Neural crest cell (in vitro differentiated cells): ENCODE measurements at places on chromosomes 1 and 21. TPM values are rescaled to one million over a fixed set of nuclear protein-coding genes. Genes with fewer than 3 reads are reported as not detected.

The IL19 gene
- total RNA-seq: not detected in 2 replicates

The MCOLN2 gene
- total RNA-seq: 0.52 and 1.0 TPM in 2 replicates

The TLR5 gene
- 0.30 and 0.68 TPM in 2 replicates for total RNA-seq

The SPOCD1 gene
- 0.56 and 0.61 TPM in 2 replicates for total RNA-seq

The CTH gene
- 11.3 and 12.4 TPM in 2 replicates for total RNA-seq

The ZSCAN20 gene
- 6.9 and 7.0 TPM in 2 replicates for total RNA-seq

The HTR6 gene
- not detected in 2 replicates for total RNA-seq

DNA sequence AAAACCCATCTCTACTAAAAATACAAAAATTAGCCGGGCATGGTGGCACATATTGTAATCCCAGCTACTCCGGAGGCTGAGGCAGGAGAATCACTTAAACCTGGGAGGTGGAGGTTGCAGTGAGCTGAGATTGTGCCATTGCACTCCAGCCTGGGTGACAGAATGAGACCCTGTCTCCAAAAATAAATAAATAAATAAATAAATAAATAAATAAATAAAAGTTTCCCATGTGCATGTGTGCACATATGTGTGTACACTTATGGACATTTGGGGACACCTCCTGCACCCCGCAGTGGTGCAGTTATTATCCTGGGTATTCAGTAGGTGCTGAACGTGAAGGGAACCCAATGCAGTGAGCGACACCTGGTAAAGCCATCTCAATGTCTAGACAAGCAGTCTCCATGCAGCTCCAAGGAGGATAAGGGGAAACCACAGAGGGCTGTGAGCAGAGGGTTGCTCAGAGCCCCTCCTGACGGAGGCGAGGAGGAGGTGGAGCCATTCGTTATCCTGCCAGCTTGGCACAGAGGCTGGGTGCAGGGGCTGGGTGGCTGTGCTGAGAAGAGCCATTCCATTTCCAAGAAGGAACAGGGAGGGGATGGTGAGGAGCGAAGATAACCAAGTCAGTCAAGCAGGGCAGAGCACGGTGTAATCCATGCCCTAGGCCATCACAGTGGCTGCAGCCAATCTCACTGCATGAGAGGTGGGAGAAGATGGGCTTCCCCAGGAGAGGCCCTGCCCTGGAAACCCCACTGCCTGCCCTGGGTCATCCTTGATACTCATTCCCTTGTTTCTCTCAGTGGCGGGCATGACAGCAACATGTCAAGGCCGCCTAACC is 25.6 kb downstream of the UBIAD1 start:
- H3K4me1 ChIP-seq: peaks cover 23% of the 10 kb centered on the region
- peak overlapping the region; percentile 72 for H3K27ac ChIP-seq
- peaks cover 6% of the 10 kb centered on the region for H3K36me3 ChIP-seq
- no peak overlapping the region for H3K4me3 ChIP-seq
- DNase-seq: no peak

DNA sequence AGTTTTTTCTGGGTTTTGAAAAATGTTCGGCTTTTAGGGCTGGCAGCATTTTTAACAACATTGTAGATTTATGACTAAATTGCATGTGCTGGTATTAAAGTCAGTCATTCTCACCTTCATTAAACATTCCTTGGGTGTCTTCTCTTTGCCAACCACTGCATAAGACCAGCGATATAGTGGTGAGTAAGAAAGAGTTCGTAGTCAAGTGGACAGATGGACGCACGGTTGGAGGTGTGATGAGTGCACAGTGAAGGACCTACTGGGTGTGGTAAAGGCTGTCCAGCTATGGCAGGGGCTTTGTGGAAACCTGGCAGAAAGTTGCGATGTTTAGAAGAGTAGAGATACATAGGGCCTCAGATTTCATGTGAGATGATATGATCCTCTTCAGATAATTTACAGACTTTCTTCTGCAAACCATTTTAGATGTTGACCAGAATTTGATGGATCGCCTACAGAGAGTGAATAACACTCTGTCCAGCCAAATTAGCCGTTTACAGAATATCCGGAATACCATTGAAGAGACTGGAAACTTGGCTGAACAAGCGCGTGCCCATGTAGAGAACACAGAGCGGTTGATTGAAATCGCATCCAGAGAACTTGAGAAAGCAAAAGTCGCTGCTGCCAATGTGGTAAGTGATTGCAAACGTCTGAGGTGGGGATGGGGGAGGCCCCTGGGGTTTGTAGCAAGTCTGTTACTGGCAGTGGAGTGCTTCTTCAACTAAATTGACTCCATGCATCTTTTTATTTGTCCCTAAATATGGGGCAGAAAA is 56.0 kb upstream of the LAMC2 start:
- no peak overlapping the region for H3K27ac ChIP-seq
- no peaks in the 10 kb centered on the region for H3K27me3 ChIP-seq
- H3K36me3 ChIP-seq: peaks cover 13% of the 10 kb centered on the region
- DNase-seq: no peak
- H3K4me1 ChIP-seq: no peaks in the 10 kb centered on the region

GRCh38 chr1:19081218-19081893 is 124.9 kb upstream of the IFFO2 start:
- no peaks in the 10 kb centered on the region for H3K27me3 ChIP-seq
- H3K4me3 ChIP-seq: no peak overlapping the region
- H3K27ac ChIP-seq: peak overlapping the region; percentile 52
- no peak for DNase-seq
- peaks cover 13% of the 10 kb centered on the region for H3K36me3 ChIP-seq
- H3K4me1 ChIP-seq: no peaks in the 10 kb centered on the region

GRCh38 chr1:171904778-171905450 is 63.6 kb downstream of the DNM3 start:
- no peaks in the 10 kb centered on the region for H3K27me3 ChIP-seq
- no peak overlapping the region for H3K27ac ChIP-seq
- no peak for DNase-seq
- H3K4me3 ChIP-seq: no peak overlapping the region

GRCh38 chr1:82044111-82044510 is 243.4 kb downstream of the ADGRL2 start:
- H3K27ac ChIP-seq: no peak overlapping the region
- H3K36me3 ChIP-seq: no peaks in the 10 kb centered on the region
- no peaks in the 10 kb centered on the region for H3K27me3 ChIP-seq

DNA sequence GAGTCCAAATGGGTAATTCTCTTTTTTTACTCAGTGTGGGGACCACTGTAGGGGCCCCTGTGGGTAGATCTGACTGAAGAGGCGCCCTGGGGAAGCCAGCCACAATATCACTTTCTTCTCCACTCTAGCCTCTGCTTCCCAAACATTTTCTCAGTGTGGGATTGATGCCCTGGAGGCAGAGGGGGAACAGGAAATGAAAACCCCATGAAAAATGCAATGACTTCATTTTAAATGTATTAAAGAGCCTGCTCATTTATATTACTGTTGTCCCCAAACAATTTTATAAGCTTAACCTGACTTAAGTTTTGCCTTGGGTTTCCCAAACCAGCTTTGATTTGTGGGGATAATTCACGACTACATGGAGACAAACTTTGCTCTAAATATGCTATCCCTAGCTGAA is 181.9 kb downstream of the C1orf94 start:
- peaks cover 5% of the 10 kb centered on the region for H3K4me1 ChIP-seq
- no peak for DNase-seq
- no peak overlapping the region for H3K27ac ChIP-seq
- H3K4me3 ChIP-seq: no peak overlapping the region
- no peaks in the 10 kb centered on the region for H3K36me3 ChIP-seq

DNA sequence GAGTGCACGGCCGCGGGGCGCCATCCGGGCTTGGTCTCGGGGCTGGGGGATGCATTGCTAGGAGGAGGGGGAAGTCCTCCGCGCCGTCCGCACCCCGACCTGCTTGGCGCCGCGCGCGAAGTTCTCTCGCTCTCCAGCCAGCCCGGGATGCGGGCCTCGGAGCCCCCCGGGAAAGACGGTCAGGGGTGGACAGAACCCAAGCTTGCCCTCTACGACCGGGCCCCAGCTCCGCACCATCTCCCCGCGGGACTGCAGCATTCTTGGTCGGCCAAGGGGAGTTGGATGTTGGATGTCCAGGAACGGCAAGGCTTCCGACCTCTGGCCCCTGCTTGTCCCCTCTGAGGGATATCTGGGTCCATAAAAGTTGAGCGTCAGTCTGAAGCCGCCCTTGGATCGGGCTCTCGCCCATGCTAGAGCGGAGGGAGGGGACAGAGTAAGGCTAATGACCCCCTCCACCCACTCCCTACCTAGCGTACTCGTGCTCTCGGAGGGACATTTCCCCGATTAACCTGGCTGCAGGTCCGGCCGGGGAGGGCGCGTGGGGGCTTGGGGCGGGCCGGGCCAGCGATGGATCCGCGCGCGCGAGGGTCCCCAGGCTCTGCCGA is 522 bp downstream of the DISP3 start:
- no peaks in the 10 kb centered on the region for H3K36me3 ChIP-seq
- peaks cover 58% of the 10 kb centered on the region for H3K27me3 ChIP-seq
- no peak overlapping the region for H3K27ac ChIP-seq
- peak; percentile 24 for DNase-seq

- no peak overlapping the region for H3K27ac ChIP-seq
- no peak for DNase-seq
- H3K27me3 ChIP-seq: peaks cover 4% of the 10 kb centered on the region
These were observed 13.6 kb upstream of the LAMTOR5 start for GRCh38 chr1:110420874-110421793.

DNA sequence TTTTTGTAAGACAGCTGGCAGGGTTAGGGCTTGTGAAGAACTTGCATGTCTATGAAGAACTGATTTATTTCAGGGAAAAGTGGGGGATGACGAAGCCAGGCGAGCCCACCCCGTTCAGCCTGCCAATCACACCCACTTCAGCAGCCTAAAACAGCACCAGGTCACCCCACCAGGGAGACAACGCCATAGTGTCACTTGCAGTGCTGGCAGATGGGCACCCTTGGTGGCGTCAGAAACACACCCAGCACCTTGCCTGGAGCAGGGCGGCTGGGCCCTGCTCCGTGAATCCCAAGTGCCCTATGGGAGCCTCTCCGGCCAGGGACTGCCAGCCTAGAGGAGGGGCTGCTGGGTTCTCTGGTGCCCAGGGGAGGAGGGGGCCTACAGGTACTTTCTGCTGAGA is 5.0 kb upstream of the NADK start:
- peaks cover 14% of the 10 kb centered on the region for H3K36me3 ChIP-seq
- peaks cover 30% of the 10 kb centered on the region for H3K4me1 ChIP-seq
- no peak overlapping the region for H3K27ac ChIP-seq
- H3K27me3 ChIP-seq: peaks cover 27% of the 10 kb centered on the region
- DNase-seq: no peak

- no peak overlapping the region for H3K27ac ChIP-seq
- H3K4me3 ChIP-seq: no peak overlapping the region
- DNase-seq: no peak
- peaks cover 13% of the 10 kb centered on the region for H3K4me1 ChIP-seq
- H3K36me3 ChIP-seq: no peaks in the 10 kb centered on the region
These were observed 51.4 kb upstream of the RGS1 start for GRCh38 chr1:192524223-192524622.

- no peak overlapping the region for H3K4me3 ChIP-seq
- DNase-seq: no peak
- no peaks in the 10 kb centered on the region for H3K36me3 ChIP-seq
- peaks cover 29% of the 10 kb centered on the region for H3K27me3 ChIP-seq
- H3K4me1 ChIP-seq: no peaks in the 10 kb centered on the region
- H3K27ac ChIP-seq: no peak overlapping the region
These were observed 36.1 kb downstream of the ACTA1 start for GRCh38 chr1:229397762-229398161.

- peaks cover 13% of the 10 kb centered on the region for H3K36me3 ChIP-seq
- H3K4me1 ChIP-seq: peaks cover 7% of the 10 kb centered on the region
- H3K27ac ChIP-seq: no peak overlapping the region
- DNase-seq: no peak
- no peaks in the 10 kb centered on the region for H3K27me3 ChIP-seq
- no peak overlapping the region for H3K4me3 ChIP-seq
These were observed 37.9 kb downstream of the RGL1 start for GRCh38 chr1:183842795-183843144.

DNA sequence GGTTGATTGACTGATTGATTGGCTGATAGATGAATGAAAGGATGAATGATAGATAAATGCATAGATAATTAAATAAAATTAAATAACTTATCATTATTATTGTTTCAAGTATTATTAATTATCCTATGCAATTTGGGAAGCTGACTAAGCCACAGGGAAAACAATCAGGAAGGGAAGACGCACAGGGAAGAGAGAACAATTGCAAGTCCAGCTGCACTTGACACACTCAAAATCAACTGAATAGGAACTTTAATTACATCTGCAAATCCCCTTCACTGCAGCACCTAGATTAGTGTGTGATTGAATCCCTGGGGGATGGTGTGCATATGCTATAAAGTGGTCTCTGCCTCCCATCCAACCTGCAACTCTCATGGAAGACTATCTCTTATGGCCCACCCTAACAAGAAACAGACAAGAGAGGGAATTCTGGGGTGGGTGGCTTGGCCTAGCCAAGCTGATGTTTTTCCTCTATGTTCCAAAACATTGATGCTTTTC is 161.1 kb upstream of the FGGY start:
- no peak overlapping the region for H3K27ac ChIP-seq
- H3K36me3 ChIP-seq: no peaks in the 10 kb centered on the region
- no peaks in the 10 kb centered on the region for H3K27me3 ChIP-seq
- DNase-seq: no peak
- H3K4me1 ChIP-seq: peaks cover 17% of the 10 kb centered on the region

DNA sequence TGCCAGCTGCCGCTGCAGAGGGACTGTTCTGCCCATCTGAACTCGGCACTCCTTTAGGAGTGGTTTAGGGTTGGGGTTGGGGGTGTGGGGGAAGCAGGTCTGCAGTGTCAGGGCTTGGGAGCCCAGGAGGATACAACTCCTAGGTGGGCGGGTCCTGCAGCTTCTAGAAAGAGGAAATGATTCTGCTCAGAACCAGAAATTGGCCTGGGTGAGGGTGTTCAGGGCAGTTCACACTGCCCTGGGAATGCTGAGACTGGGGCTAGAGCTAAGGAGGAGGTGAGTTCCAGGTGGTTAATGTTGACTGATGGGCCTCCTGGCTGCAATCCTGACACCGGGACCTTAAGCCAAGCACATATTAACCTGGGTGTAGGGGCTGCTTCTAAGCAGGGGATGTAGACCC is 4.8 kb upstream of the SLC26A9 start:
- H3K4me3 ChIP-seq: no peak overlapping the region
- no peaks in the 10 kb centered on the region for H3K36me3 ChIP-seq
- no peak for DNase-seq
- peaks cover 2% of the 10 kb centered on the region for H3K27me3 ChIP-seq
- H3K27ac ChIP-seq: no peak overlapping the region

DNA sequence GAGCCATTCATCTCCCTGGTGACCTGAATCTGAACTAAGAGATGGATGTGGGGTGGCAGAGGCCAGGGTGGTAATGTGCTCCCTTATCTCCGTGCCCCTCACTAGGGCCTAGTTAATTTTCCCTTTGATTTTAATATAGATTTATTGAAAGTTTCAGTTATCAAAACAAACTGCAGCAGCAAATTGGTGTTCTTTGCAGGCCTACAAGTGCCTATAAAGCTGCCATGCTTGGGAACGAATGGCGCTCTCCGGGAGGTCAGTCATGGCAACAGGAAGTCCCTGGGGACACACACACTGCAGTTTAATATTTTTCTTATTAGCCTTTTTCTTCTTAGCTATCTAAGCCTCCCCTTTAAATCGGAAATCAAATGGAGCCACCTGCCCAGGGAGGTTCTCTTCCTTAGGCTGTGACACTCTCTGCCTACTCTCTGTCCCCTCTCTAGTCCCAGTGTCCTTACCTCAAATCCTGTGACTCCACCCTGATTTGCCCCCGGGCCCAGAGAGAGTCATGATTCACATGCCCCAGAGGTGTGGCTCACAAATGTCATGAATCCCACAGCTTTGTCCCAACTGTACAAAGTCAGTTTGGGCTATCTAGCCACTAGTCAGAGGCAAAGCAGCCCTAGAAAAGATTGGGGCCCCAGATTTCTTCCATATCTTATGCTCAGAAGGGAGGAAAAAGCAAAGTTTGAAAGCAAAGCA is 4.3 kb upstream of the ERI3 start:
- no peak overlapping the region for H3K27ac ChIP-seq
- no peaks in the 10 kb centered on the region for H3K36me3 ChIP-seq
